ENCODE measurements at places on chromosomes 1 and 21.

DNA sequence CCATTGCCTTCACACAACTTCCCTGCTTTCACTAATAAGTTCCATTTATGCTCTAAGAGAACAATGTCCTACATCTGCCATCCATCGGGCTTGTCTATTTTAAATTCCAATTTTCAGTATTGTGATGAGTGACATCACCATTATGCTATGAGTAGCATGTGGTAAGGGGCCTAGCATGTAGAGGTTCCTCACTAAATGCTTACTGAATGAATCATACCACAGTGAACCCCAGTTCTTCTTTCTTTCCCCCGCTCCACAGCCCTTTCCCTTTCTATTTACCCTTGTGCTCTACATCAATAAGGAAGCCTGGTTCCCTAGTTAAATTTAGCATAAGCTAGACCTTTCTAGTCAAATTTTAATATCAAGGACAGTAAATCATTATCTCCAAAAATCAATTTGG is 195.0 kb upstream of the RGS18 start:
- DNase-seq: peak; percentile 89

DNA sequence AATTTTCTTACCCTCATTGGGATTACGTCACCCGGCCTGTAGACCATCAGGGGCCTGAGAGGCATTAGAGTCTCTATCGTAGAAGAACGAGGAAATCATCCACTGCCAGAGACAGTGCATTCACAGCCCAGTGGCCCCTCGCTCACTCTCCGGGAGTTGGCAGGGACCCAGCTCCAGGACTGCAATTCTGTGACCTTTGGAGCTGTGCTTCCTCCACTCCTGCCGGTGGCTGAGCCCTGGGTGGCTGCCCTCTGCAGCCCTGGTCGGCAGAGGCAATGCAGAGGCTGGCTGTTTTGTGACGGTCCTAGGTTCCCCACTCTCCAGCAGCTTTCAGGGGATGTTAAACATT is 12.7 kb downstream of the SLC37A1 start:
- DNase-seq: no peak

DNA sequence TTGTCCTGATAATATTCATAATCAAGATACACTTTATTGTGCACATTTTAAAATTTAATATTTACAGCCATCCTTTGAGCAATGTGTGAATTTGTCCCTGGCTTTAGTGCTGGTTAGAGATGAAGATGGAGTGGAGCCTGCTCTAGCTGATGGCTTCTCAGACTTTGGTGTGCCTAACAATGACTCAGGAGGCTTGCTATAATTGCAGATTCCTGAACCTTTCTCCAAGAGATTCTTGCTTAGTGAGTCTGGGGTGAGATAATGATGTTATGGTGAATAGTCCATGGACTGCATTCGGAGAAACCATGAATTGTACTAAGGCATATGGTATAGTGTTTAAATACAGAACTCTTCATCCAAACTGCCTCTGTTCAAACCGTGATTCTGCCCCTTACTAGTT is 307.1 kb downstream of the PAPPA2 start:
- no peak for DNase-seq

GRCh38 chr1:50877641-50878040 is 82.4 kb downstream of the FAF1 start:
- DNase-seq: no peak

- no peak for DNase-seq
Observed at GRCh38 chr1:69651656-69652055, 83.9 kb downstream of the LRRC7 start.
